ENCODE measurements at places on chromosomes 6 and 20.
A peak's percentile ranks its signal among the peaks of the same experiment; 100 is the strongest.

DNA sequence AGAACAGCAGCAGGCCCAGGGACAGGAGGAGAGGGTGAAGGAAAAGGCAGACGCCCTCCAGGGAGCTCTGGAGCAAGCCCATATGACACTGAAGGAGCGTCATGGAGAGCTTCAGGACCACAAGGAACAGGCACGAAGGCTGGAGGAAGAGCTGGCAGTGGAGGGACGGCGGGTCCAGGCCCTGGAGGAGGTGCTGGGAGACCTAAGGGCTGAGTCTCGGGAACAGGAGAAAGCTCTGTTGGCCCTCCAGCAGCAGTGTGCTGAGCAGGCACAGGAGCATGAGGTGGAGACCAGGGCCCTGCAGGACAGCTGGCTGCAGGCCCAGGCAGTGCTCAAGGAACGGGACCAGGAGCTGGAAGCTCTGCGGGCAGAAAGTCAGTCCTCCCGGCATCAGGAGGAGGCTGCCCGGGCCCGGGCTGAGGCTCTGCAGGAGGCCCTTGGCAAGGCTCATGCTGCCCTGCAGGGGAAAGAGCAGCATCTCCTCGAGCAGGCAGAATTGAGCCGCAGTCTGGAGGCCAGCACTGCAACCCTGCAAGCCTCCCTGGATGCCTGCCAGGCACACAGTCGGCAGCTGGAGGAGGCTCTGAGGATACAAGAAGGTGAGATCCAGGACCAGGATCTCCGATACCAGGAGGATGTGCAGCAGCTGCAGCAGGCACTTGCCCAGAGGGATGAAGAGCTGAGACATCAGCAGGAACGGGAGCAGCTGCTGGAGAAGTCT, 25.5 kb downstream of the C20orf173 start:
- no peak for DNase-seq

DNA sequence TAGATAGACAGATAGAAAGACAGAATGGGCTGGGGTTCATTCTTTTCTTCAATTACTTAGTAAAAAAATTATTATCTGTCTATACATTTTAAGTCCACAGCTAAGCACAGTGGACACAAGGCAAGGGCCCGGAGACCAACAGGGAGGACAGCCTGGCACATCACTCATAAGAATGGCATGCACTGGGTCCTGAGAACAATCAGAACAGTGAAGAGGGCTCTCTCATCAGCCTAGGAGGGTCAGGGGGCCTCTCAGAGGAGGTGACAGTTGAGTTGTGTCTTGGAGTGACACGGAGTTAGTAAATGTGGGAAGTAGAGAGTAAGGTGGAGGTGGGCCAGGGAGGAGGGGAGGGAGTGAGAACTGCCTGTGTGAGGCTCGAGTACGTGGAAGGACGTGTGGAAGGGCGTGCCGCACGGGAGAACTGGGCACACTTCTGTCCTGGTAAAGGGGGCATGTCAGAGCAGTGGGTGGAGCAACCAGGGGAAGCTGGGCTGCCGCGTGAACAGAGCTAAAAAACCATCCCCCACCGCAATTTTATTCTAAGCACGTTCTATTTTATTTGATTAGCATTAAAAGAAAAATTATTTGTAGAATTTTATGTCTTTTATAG, 45.1 kb upstream of the DSP start:
- no peak for DNase-seq

- DNase-seq, result peak; percentile 58
These were observed 120.5 kb downstream of the MAP3K7 start for GRCh38 chr6:90466154-90466940.

- DNase-seq, result no peak
These were observed 133.2 kb upstream of the CENPW start for GRCh38 chr6:126206504-126207246.

- no peak for DNase-seq
These were observed 21.5 kb upstream of the BPIFB1 start for GRCh38 chr20:33261465-33261864.

- no peak for DNase-seq
These were observed 32.2 kb downstream of the MRAP2 start for GRCh38 chr6:84065693-84066290.

GRCh38 chr20:63622732-63623131, 4.2 kb downstream of the GMEB2 start:
- DNase-seq, result no peak

DNA sequence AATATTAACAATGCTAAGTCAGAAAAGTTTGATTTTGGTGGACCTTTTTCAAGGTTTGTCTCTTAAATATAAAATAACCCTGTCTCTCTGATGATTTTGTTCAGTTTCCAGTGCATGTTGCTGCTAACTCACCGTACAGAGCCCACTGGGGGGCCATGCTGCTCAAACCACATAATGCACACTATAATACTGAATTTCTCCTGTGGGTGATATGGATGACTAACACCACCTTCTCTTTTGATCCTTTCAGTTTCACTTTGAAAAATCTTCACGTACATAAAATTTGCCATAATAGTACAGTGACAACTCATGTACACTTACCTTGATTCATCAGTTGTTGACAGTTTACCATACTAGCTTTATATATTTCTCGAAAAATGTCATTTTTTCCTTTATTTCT, 506.6 kb upstream of the MAN1A1 start:
- no peak for DNase-seq

Measured in activated CD8-positive, alpha-beta memory T cell treated with anti-CD3 and anti-CD28 coated beads for 24 hours (primary cell).